ENCODE measurements at places on chromosomes 7 and 10.

- DNase-seq: no peak
Measured at GRCh38 chr10:108319434-108320222, 1155.1 kb upstream of the SORCS1 start.

- no peak for DNase-seq
Measured at GRCh38 chr7:137619181-137619580, 227.6 kb downstream of the DGKI start.

DNA sequence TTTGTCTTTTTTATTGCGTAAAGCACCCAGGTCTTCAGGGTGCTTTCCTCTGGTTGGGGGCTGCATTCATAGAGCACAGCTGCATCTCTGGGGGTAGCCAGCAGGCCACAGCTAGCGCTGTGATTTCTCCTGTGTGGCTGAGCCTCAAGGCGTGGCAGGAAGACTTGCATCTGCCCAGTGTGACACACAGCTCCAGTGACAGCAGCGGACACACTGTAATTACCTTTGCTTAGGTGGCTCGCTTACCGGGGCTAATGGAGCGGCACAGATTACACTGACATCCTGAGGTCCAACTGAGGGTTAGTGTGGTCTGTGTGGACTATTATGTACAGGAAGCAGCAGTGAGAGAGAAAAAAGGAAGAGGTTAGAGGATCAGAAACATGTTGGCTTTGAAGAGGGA is 27.1 kb downstream of the ABCB4 start:
- no peak for DNase-seq

GRCh38 chr10:75070961-75071428 is 40.5 kb upstream of the SAMD8 start:
- no peak for DNase-seq

GRCh38 chr10:132541129-132541528 is 3.5 kb downstream of the INPP5A start:
- DNase-seq: no peak

DNA sequence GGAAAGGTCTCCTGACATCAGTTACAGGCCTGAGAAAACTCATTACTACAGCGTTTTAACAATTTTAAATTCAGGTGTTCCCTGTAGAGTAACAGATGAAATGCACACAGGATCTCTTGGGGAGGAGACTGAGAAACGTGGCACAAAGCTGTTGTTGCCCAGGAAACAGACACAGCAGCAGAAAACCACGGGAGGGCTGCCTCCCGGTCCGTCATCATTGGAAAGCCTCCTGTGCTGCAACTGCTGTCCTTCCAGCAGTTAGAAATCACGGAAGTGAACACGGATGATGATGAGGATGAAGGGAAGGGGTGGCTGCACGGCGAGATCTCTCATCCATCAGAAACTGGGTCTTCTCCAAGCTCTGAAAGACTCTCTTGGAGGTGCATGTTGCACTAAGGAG is 94.6 kb upstream of the RNF32 start:
- no peak for DNase-seq

DNA sequence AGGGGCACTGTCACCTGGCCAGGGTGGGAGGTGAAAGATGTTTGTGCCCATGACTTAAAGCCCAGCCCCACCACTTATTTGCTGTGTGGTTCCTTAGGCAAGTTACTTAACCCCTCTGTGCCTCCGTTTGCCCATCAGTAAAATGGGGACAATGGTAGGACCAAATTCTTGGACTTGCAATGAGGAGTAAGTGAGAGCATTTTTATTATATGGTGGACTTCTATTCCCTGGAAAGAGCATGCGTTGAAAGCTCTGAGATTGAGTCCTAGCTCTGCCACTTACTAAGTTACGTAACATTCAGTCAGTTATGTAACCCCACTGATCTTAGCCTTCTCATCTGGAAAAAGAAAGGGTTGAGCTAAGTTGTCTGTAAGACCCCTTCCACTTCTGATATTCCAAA is 18.8 kb downstream of the VSIR start:
- no peak for DNase-seq

GRCh38 chr10:59561477-59562121 is 148.1 kb downstream of the SLC16A9 start:
- DNase-seq: no peak

GRCh38 chr7:81462672-81463071 is 307.2 kb downstream of the HGF start:
- DNase-seq: no peak

GRCh38 chr10:97000487-97001182 is 168.5 kb downstream of the LCOR start:
- DNase-seq: no peak

DNA sequence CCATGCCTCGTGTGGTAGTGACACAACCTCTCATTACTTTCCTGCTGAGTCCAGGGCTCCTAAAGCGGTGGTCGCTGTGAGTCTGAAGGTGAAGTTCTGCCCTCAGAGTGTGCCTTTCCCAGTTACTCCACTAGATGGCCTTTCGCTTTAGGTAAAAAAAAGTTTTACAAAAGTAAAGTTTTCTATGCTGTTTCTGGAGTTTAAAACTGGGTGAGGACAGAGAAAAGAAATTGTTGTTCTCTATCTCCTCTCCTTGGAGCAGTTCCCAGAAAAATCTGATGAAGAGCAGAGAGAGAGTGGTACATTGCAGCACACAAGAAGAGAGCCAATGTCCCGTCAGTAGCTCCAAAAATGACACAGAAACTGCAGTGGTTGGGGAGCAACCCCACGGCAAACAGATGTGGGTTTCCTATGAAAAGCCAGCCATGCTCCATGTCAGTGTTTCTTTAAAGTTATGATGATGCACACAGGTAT is 257.1 kb downstream of the GLI3 start:
- no peak for DNase-seq

DNA sequence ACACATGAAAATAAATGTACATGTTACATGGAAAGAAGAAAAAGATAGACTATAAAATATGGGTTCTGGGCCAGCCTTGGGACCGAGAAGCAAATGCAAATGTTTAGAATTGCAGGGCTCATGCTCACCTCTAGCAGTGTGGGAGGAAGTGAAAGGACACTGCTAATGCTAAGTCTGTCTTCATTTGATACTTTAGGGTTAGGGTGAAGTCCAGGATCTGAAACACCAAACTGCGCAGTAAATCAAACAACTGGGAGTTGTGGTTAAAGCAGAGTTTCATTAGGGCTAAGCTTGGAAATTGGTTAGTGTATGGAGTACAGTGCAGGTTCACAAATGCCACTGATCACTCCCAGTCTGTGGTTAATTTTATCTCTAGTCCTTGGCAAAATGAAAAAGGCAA is 73.2 kb upstream of the PDK4 start:
- no peak for DNase-seq

DNA sequence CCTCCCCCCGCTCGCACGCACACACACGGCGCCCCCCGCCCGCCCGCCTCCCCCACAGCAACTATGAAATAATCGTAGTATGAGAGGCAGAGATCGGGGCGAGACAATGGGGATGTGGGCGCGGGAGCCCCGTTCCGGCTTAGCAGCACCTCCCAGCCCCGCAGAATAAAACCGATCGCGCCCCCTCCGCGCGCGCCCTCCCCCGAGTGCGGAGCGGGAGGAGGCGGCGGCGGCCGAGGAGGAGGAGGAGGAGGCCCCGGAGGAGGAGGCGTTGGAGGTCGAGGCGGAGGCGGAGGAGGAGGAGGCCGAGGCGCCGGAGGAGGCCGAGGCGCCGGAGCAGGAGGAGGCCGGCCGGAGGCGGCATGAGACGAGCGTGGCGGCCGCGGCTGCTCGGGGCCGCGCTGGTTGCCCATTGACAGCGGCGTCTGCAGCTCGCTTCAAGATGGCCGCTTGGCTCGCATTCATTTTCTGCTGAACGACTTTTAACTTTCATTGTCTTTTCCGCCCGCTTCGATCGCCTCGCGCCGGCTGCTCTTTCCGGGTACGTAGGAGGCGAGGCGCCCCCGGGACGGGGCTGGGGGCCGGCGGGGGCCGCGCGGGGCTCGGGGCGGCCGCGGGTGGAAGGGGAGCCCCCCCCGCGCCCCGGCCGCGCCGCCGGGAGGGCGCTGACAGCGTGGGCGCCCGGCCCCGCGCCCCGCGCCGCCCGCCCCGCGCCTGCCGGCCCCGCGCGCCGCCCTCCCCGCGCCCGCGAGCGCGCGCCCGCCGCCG is 441 bp downstream of the BMI1 start:
- DNase-seq: peak; percentile 81

DNA sequence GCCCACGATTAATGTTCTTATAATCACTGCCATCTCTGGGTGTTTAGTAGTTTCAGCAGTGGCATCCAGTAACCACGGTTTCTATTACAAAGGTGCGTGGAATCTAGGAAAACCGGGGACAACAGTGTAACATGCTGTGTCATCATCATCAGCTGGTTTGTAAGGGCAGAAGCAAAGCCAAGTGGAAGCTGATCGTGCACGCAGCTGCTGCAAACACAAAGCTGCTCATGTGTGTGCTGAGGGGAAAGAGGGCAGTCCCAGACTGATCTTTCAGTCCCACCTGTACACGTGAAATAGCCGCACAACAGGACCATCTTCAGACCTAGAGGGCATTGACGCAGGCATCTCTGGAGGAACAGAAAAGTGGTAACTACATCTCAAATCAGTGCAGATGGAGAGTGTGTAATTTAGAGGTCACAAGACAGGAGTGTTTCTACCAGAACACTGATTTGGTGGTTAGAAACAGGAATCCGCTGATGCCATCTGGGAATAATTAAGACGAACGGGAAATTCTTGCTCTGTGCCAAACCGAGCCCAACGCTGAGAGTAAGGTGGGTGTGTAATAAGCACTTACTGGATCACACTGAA is 13.4 kb downstream of the ANKRD16 start:
- DNase-seq: no peak

GRCh38 chr10:59536167-59537014 is 173.3 kb downstream of the SLC16A9 start:
- DNase-seq: no peak

- DNase-seq: no peak
Measured at GRCh38 chr10:21171936-21172541, 274.9 kb upstream of the NEBL start.

- no peak for DNase-seq
Measured at GRCh38 chr10:49645417-49645816, 31.6 kb downstream of the CHAT start.

DNA sequence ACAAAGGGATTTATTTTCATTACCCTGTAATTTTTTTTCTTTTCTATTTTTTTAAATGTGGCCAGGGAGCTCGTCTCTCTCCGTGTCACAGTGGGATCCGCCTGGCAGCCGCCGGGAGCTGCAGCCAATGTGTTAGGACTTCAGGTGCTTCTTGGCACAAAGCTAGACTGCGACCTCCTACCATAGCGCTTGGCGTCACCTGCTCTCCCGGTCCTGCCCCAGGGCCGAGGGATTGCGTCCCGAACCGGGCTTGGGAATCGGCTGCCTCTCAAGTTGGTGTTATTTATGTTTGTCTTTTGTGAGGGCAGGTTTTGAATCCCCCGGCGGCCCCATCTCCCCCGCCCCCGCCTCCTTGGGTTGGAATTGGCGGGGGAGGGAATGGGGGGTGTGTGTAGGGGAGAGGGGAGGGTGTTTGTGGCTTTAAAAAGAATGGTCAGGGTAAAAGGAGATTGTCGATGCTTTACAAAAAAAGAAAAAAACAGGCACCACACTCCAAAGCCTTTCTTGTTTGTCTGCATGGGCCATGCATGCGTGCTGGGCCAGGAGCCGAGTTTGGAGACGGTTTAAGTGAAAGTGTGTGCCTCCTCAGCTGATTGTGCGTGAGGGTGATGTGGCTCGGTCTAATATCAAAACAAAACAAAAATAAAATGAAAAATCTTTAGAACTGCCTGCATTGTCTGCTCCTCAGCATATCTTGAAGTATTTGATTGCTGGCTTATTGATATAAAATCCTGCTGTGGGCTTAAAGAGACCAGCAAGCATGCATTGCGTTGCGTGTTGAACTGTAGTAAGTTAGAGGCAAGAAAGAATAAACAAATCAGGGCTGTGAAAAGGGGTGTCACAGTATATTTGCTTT is 1.2 kb downstream of the PPP1R9A start:
- no peak for DNase-seq

DNA sequence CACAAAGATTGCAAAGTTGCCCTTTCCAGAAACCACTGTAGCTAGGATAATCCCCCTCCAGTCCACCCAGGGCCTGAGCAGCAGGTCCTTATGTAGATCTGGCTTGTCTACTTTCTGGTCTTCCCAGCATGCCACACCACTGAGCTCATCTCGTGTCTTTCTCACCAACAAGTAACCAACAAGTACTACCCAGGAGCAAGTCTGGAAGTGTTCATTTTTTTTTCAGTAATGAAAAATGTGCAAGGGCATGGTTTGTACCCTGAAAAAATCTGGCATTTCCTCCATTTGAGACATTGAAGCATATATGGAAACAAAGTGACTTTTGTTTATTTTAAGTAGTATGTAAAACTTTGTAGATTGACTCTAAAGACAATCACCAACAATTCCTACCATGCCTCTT is 120.8 kb downstream of the INHBA start:
- DNase-seq: no peak

DNA sequence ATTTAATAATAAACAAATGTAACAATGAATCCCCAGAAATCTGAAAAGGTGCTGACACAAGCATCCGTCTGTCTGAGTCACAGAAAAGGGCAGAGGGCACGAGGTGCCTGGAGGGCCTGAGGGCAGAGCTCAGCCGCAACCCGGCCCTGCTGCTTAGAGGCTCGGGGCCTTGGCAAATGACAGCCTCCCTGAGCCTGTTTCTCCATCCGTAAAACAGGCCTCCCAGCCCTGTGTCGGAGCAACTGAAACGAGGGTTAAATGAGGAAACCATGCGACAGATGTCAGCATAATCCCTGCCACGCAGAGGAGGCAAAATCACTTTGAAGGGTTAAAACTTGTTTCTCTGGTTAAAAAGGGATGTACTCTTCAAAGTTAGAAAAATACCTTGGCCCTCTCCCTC is 24.9 kb downstream of the NUDT1 start:
- DNase-seq: no peak

DNA sequence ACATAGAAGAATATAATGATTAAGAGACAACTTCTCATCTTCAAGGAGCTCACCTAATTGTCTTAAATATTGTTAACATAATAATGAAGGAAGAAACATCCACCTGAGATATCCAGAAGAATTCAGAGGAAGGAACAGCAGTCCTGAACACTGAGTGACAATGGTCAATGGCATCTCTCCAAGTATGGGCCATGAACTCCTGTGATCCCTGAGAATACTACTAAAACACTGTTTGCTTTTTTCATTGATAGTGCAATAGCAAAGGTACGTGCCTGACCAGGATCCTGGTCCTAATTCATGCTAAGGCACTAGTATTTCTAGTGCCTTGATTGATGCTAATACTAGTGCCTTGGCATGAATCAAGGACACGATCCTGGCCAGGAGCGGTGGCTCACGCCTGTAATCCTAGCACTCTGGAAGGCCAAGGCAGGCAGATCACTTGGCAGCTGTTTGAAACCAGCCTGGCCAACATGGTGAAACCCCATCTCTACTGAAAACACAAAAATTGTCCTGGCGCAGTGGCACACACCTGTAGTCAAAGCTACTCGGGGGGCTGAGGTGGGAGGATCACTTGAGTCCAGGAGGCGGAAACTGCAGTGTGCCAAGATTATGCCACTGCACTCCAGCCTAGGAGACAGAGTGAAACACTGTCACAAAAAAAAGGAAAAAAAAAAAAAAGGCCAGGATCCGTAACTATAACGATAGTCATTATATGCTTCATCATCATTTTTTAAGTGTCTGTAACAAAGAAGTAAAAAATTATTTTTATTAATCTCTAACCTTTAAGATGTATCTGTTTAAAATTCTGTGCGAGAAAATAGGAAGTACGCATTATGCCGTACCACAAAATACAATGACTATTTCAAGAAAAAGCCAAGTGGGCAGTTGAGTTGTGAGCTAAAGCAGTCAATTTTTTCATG is 49.1 kb downstream of the SRPK2 start:
- no peak for DNase-seq

GRCh38 chr10:36489611-36490228 is 635.7 kb upstream of the ANKRD30A start:
- DNase-seq: no peak

Measured in CD4-positive, alpha-beta T cell (primary cell).